Left hindlimb (tissue), 1 donor: ENCODE measurements at places on chromosomes 2 and 18.

GRCh38 chr18:10482985-10483949 is 28.8 kb downstream of the APCDD1 start:
- no peak for DNase-seq

DNA sequence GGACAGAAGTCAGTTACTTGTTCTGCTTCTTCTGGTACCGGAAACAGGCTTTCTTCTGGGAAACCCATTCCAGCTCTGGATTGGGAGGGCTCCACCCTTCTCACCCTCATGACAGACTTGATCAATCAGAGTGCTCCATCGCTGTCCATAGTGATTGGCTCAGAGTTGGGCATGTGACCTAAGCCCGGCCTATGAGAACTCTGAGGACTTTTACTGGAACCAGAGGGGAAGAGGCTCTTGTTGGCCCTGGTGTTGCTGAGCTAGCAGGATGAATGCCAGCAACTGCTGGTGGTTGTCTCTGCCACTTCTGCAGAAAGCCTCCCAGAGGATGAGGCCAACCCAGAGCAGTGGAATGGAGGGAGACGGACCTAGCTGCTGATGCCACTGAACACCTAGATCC is 33.3 kb downstream of the TMEM37 start:
- no peak for DNase-seq

DNA sequence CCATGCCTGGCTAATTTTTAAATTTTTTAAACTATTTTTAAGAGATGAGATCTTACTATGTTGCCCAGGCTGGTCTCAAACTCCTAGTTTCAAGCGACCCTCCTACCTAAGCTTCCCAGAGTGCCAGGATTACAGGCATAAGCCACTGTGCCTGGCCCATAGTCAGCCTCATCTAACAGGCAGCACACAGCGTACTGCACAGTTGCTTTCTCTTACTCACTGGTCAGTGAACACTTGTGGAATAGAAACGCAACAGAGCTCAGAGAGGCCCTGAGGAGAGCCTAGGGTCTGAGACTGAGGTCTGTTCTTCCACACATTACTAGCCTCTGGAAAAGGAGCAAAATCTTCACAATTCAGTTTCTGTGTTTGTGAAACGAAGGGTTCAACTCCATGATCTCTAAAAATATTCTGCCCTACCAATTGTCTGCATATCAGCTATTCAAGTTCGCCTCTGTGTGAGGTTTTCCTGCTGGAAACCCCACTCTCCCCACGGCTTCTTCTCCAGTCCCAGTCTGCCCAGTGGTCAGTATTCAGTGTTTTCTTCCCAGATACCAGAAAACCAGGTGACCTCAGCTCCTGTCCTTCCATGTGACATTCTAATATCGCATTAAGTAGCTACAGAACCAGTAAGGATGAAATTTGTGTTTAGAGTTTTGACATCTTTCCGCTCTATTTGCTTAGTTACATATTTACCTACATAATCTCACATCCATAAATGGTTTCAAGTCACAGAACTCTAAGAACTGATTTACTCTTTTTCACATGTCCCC is 26.6 kb upstream of the SNTG2 start:
- no peak for DNase-seq

DNA sequence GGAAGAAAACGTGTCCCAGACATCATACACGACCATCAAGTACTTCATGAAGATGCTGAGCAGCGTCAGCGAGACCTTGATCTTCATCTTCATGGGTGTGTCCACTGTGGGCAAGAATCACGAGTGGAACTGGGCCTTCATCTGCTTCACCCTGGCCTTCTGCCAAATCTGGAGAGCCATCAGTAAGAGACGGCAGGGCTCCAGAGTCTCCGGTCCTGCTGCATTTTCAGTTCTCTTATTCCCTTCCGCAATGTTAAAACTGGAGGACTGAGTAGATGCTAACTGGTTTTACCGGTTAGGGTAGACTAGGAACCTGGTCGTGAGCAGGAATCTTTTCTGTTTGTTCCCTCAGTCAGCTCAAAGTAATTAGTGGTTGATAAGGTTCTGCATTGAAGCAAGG is 32.3 kb downstream of the SLC9A4 start:
- DNase-seq, result no peak

GRCh38 chr2:122949523-122949922 is 1075.6 kb upstream of the CNTNAP5 start:
- DNase-seq, result no peak

DNA sequence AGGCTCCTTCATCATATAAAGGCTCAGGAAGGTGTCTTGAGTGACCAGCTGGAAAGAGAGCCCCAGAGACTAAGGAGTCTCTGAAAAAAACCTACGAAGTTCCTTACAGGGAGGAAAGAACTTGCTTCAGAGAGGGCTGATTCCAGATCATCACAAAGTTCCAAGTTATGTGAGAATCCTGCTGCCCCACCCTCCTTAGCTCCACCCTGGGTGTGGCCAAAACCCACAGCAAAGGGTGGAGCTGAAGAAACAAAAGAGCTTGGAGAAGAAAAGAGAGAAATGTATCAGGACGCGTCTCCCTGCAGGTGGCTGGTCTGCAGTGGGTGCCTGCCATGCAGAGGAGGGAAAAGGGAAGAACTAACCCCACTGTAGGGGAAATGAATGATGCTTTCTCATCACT is 32.8 kb upstream of the ZNF396 start:
- no peak for DNase-seq
